Hematopoietic multipotent progenitor cell treated with erythropoietin and hydrocortisone succinate and interleukin-3 and kit ligand, for 15 days (in vitro differentiated cells): ENCODE measurements at places on chromosomes 2 and 18.

- DNase-seq, result no peak
Measured at GRCh38 chr2:169116327-169116726, 47.0 kb downstream of the DHRS9 start.

DNA sequence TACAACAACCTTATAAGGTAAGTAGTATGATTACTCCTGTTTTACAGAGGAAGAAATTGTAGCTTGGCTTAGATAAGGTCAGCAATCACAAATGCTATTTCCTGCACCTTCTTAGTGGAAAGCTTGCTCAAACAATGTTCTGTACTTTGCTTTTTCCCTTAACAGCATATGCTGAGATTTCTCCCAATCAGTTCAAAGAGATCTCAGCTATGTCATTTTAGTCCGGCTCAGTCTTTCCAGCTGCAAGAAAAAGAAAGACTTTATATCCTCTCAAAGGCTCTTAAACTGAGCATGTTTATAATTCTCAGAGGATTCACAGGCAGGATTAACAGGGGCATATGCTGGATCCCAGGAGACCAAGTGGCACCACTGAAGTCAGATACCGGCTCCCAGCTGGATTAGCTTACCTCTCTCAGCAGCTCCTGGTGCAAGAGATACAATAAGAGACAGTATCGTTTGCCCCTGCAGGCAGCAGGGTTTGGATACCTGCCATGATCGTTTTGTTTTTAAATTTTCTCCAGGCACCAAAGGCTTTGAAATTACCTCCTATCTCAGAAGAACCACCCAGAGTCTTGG is 29.5 kb downstream of the KIAA2012 start:
- DNase-seq, result no peak

GRCh38 chr2:221596192-221596591 is 24.1 kb upstream of the EPHA4 start:
- no peak for DNase-seq

GRCh38 chr2:109408043-109408335 is 205.8 kb downstream of the SEPTIN10 start:
- no peak for DNase-seq

GRCh38 chr2:111896576-111896975 is 1.8 kb upstream of the MERTK start:
- no peak for DNase-seq

DNA sequence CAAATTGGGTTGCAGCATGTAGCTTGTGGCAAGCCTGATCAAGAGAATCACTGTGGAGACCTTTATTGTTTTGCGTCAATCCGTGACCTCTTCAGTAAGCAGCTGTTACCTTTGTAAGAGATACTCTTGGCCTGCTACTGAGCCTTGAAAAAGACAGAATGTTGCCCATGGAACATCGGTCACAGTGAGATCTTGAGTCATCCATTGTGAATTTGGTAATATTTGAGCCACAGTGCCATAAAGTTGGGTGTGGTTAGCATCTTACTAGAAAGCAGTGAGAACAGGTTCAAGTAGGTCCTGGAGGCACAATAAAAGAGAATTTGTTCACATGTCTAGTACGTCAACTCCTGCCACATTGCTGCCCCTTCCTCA is 12.7 kb upstream of the EFR3B start:
- DNase-seq, result no peak
